Epithelial cell of umbilical artery (primary cell): ENCODE measurements at places on chromosomes 7 and 10. TPM values are rescaled to one million over a fixed set of nuclear protein-coding genes. Genes with fewer than 3 reads are reported as not detected.

Gene PWWP2B
- total RNA-seq: 9.7 and 14.9 TPM in 2 replicates

Gene WASL
- total RNA-seq: 7.8 and 9.0 TPM in 2 replicates

Gene HYAL4
- not detected in 2 replicates for total RNA-seq

Gene FOXI2
- not detected in 2 replicates for total RNA-seq

Gene PRRT4
- total RNA-seq: 0.32 TPM in 1 of 2 replicates, not detected in the other

Gene OPN1SW
- not detected in 2 replicates for total RNA-seq

Gene STEAP4
- not detected in 2 replicates for total RNA-seq

Gene ELN
- total RNA-seq: 0.30 TPM in 1 of 2 replicates, not detected in the other
